ENCODE measurements at places on chromosomes 4 and X.
A peak's percentile ranks its signal among the peaks of the same experiment; 100 is the strongest.

DNA sequence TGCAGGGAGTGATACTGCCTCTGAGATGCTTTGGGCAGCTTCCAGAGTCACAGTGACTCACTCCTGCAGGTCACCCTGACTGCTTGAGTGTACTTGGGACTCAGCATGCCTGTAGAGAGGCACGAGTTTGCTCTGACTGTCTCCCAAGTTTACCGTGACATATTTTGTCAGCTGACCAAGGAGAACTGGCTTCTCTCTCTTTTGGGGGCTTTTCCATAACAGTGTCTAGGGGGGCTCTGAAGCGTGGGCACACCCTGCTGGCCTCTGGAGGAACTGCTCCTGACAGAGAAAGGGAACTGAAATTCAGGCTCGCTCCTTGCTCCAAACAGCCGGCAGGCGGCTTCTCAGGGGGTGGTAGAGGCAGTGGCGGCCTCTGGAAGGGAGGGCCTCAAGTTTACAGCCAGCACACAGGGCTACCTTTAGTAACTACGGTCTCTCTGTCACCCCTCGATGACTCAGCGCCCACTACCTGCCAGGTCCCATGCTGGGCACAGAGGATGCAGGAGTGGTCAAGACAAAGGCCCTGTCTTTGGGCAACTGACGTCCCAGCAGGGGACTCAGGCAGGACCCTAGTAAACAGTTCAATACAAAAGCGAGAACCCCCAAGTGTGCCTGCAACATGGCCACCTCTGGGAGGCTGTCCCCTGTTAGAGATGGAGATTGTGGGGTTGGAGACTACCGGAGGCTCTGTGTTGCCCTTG, 17.8 kb downstream of the ZNF185 start:
- DNase-seq = no peak

- no peak for DNase-seq
Measured at GRCh38 chr4:385934-386707, 48.5 kb downstream of the ZNF141 start.

- no peak for DNase-seq
Measured at GRCh38 chr4:14829795-14830194, 172.5 kb upstream of the CPEB2 start.

GRCh38 chr4:151553874-151554273, 144.9 kb downstream of the FHIP1A start:
- DNase-seq = no peak

GRCh38 chrX:283115-283845, 2.1 kb downstream of the PLCXD1 start:
- DNase-seq = peak; percentile 86

DNA sequence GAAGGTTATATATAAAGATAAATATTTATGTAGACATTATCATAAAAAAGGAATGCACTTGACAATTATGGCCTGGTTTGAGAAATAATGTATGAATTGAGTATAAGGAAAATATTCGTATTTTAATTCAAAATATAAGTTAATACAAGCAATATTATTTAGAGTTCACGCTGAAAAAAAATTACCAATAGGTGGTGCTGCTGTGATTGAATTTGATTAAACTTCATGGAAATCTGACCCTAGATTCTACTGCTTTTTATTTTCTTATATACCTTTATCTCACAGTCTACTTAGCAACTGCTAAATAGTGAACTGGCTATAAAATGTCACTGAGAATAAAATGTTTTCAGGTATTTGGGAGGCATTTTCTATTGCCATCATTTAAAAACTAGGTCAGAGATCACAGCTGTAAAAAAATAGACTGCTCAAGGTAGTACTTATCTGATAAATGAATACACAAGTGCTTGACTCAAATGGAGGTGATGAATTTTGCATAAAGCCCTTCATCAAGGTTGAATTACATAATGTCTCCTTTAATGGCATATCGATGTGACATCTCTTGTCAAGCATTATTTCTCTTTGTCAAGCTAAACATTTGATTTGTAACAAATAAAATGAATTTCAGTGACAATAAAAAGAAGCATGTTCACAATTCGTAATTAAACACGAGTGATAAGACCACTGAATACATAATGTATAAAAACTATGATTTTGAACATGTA, 1638.8 kb upstream of the PCDH7 start:
- DNase-seq = no peak

DNA sequence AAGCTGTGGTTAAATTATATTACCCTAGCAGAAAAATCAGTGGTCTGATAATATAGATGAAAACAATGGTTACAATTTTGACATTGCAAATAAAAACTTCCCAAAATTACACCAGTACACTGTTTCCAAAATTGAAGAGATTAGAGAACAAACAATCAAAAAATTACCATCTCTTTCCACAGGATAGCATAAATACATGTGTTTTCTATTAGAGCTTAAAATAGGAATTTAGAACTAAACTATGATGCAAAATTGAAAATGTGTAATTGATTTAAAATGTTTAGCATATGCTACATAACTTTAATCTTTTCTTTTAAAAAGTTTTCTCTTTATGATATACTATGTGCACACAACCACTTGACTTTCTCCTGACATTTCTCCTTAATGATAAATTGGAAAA, 6.7 kb downstream of the EDNRA start:
- no peak for DNase-seq

DNA sequence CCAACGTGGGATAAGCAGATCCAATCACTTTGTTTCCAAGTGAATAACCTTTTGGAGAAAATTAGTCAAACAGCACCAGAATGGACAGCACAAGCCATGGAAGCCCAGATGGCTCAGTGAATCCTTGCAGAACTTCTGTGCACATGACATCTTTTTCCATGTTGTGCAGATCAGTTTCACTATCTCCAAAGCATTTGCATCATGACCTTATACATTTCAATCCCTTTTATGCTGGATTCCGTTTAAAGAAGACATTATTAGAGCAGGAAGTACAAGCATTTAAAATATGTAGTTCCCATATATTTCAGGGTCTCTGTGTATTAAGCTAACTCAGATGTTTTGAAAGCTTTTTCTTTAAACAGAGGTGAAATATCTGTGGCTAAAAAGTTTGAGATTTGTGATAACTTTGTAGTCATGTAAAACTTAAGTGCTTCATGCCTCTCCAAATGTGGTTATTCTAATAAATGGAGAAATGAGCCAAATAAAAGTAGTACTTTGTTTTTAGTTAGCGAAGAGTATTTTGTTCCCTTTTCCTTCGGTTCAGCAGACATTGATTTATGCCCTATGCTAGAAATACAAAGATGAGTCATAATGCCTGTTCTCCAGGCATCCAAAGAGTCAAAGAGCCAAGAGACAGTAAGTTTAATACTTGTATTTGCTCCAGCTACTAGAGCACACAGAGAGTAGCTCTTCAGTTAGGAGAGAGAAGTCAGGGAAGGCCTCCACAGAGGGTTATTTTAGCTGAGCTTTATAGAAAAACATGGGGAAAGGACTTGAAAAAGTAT, 39.0 kb downstream of the PLAC8 start:
- no peak for DNase-seq

DNA sequence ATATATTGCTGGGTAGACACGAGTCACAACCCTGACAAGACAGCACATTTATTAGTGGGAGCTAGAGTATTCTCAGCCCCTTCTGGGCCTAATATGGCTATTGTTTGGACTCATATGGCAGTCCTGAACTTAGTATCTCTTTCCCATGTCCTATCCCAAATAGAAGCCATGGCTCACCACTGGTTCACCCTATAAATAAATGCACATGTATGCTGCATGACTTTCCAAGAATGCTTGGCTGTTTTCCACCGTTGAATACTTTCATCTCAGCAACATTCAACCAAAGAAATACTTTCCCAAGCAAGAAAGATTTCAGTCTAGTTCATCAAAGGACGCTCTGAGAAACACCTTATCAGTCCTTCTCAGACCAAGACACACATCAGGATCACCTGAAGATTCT, 36.7 kb downstream of the SMPX start:
- no peak for DNase-seq

GRCh38 chr4:12724510-12724909, 759.6 kb downstream of the RAB28 start:
- no peak for DNase-seq

DNA sequence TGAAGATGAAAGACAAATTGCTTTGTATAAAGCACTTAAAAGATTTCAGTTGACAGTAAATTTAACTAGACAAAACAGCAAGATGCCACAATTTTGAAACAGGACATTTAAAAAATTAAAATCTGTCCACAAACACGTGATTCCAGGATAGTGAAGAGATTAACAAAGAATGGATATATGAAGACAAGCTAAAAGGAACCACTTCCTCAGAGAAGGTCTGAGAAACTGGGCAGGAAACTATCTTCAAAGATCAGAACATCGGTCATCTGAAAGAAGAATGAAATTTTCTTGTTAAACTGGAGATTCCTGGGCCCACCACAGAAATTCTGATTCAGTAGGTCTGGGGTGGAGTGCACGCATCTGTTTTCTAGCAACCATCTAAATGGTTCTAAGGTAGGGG, 1.4 kb downstream of the RWDD4 start:
- no peak for DNase-seq

Measured in CD8-positive, alpha-beta T cell (primary cell).